ENCODE measurements at places on chromosomes 1 and 21.

DNA sequence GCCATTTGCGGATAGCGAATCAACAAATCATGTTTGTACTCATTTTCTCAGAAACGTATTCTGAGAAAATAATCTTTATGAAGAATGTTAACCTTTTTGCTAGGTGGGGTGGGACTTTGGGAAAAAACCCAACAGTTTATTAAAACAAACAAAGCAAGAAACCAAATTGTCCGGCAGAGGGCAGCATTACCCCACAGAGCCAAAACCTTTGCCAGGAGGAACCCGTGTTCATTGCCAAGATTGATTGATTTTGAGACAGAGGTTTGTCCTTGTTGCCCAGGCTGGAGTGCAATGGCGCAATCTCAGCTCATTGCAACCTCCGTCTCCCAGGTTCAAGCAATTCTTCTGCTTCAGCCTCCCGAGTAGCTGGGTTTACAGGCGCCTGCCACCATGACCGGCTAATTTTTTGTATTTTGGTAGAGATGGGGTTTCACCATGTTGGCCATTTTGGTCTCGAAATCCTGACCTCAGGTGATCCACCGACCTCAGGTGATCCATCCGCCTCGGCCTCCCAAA, 70.8 kb upstream of the RHOU start:
- H3K27me3 ChIP-seq, result no peaks in the 10 kb centered on the region
- H3K36me3 ChIP-seq, result no peaks in the 10 kb centered on the region
- no peak overlapping the region for H3K4me3 ChIP-seq
- no peak overlapping the region for H3K27ac ChIP-seq

DNA sequence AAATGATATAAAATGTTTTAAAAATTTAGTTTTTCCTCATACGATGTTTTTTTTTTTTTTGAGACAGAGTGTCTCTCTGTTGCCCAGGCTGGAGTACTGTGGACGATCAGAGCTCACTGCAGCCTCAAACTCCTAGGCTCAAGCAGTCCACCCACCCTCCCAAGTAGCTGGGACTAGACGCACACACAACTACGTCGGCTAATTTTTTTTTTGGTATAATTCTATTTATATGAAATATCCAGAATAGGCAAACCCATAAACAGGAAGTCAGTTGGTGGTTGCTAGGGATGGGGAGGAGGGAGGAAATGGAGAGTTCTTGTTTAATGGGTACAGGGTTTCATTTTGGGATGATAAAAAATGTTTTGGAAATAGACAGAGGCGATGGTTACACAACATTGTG, 56.5 kb downstream of the WARS2 start:
- H3K27me3 ChIP-seq, result no peaks in the 10 kb centered on the region
- H3K4me3 ChIP-seq, result no peak overlapping the region
- DNase-seq, result no peak
- H3K36me3 ChIP-seq, result no peaks in the 10 kb centered on the region
- peaks cover 12% of the 10 kb centered on the region for H3K4me1 ChIP-seq
- no peak overlapping the region for H3K27ac ChIP-seq

- no peaks in the 10 kb centered on the region for H3K27me3 ChIP-seq
- H3K4me1 ChIP-seq, result no peaks in the 10 kb centered on the region
- no peaks in the 10 kb centered on the region for H3K36me3 ChIP-seq
- no peak for DNase-seq
Measured at GRCh38 chr21:27722095-27722494, 755.2 kb upstream of the ADAMTS5 start.

DNA sequence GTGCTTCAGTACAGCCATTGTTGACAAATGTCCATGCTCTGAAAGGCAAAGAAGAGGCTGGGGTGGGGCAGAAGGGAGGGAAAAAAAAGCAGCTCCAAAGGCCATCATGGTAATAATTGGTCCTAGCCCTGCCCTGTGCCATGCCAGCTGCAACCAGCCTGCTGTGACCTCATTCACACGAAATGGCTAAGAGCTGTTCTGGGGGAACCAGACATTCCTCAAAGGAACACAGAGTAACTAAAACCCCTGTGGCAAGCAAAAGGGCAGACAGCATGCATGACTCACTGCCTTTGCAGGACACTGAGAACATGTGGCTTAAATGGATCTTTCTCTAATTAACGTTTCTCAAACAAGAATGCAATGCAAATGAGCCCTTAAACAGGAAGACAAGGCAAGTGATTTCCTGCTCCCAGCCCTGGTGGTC, 42.3 kb downstream of the STYXL2 start:
- no peaks in the 10 kb centered on the region for H3K36me3 ChIP-seq
- no peaks in the 10 kb centered on the region for H3K4me1 ChIP-seq
- no peak overlapping the region for H3K27ac ChIP-seq
- no peak overlapping the region for H3K4me3 ChIP-seq

DNA sequence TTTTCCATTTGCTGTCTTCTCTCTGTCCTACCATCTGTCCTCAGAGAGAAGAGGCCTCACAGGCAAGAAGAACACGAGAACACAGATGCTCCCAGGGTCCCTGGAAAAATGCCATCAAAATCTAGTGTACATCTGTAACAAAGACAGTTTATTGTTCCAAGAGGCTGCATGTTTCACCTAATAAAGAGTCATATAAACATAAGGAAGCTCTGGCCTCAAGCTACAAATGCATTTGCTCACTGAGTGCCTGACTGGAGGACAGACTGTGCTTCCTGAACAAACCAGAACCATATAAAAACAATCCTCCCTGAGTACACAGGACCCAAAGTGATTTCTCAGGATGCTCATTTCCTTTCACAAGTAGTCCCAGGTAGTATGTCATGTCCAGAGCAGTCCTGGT, 76.3 kb upstream of the SLC44A3 start:
- no peaks in the 10 kb centered on the region for H3K36me3 ChIP-seq
- H3K4me3 ChIP-seq, result no peak overlapping the region
- no peaks in the 10 kb centered on the region for H3K27me3 ChIP-seq
- DNase-seq, result peak; percentile 16
- H3K4me1 ChIP-seq, result peaks cover 10% of the 10 kb centered on the region
- no peak overlapping the region for H3K27ac ChIP-seq

DNA sequence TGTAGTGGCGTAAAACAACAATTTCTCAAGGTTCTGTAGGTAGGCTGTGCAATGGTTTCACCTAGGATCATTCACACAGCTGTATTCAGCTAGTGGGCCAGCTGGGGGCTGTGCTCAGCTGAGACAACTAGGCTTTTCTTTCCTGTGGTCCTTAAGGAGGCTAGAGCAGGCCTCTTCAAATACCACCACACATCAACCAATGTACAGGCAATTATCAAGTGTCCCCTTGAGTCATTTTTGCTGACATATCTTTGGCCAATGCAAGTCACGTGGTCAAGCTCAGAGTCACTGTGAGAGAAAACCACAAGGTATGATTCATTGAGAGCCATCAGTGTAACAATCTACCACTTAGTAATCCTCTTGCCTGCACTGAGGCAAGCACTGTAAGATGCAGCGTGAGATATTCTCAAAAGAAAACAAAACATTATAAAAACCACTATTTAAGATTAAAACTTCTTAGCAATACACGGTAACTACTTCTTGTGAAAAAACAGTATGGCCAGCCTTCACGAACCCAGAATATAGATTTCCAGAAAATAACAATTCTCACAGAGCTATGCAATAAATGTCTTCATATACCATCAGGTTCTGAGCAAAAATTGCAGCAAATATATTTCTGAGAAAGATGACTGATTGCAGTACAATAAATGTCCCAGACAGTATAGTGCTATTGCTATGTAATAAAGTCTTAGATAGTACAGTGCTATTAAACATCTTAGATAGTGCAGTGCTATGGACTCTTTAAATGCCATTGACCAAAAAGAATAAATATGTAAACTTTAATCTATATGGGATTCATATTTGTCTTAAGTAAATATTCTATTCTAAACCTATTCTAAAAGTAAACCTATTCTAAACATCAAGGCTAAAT, 55.3 kb downstream of the NME7 start:
- DNase-seq, result peak; percentile 99
- H3K36me3 ChIP-seq, result no peaks in the 10 kb centered on the region
- H3K4me3 ChIP-seq, result no peak overlapping the region
- peaks cover 6% of the 10 kb centered on the region for H3K4me1 ChIP-seq
